Endothelial cell (in vitro differentiated cells): ENCODE measurements at places on chromosomes 2 and 18.

DNA sequence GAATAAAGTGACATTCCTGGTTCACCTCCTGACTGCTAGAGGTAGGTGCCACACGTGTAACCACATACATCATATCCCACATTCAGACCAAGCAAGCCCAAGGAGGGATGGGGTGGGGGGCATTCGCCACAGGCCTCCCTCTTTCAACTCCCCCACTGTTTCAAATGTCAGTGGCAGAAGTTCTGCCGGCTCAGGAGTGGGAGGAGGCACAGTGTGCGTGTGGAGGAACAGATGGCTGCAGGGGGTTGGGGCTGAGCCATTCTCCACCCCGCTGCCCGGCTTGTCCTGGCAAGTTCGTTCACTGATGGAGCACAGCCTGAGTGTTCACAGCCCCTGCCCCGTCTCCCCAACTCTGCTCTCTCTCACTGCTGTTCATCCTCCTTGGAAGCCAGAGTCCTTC is 75.4 kb upstream of the TANC1 start:
- DNase-seq = no peak

- DNase-seq = no peak
Measured at GRCh38 chr2:61670591-61671501, 132.7 kb upstream of the XPO1 start.

- no peak for DNase-seq
Measured at GRCh38 chr2:238614376-238614775, 187.6 kb downstream of the ASB1 start.

DNA sequence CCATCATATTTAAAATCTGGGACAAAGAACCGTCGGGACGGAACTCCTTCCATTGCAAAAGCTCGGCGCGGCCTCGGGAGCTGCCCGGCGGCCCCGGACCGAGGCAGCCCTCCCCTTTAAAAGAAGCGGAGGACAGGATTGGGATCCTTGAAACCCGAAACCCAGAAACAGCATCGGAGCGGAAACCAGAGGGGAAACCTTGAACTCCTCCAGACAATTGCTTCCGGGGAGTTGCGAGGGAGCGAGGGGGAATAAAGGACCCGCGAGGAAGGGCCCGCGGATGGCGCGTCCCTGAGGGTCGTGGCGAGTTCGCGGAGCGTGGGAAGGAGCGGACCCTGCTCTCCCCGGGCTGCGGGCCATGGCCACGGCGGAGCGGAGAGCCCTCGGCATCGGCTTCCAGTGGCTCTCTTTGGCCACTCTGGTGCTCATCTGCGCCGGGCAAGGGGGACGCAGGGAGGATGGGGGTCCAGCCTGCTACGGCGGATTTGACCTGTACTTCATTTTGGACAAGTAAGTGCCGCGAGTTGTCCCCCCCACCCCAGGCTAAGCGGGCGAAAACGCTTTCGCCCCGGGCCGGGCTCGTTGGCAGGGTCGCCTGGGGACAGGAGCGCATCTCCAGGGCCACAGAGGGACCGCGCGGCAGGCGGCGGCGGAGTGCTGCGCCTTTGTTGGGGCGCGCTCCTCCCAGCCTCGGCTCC is at the start of gene ANTXR1:
ANTXR1 (plus strand) TSS at position 38 of the 698 bp plus-strand sequence; CDS start at position 359, 321 bp downstream.
- peak; percentile 36 for DNase-seq

GRCh38 chr2:10647441-10647840 is 42.3 kb downstream of the NOL10 start:
- no peak for DNase-seq

DNA sequence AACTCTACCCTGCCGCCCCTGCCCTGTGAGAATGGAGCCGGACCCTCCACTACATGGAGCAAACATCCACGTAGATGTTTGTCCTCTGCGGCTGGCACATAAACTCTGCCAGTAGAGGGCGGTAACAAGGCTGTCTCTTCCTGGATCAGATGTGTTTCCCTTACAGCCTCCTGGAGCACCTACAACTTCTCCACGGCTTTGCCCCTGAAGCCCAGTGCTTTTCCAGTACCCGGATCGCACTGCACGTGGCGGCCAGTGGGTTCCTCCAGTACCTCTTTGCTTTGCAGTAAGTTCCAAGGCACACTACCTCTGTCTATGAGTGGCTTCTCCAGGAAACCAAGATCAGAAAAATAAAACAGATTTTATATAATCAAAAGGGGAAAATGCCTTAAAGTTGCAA is 651.3 kb downstream of the DCDC2C start:
- DNase-seq = peak; percentile 39

GRCh38 chr2:220120041-220120440 is 492.6 kb downstream of the SLC4A3 start:
- DNase-seq = no peak

DNA sequence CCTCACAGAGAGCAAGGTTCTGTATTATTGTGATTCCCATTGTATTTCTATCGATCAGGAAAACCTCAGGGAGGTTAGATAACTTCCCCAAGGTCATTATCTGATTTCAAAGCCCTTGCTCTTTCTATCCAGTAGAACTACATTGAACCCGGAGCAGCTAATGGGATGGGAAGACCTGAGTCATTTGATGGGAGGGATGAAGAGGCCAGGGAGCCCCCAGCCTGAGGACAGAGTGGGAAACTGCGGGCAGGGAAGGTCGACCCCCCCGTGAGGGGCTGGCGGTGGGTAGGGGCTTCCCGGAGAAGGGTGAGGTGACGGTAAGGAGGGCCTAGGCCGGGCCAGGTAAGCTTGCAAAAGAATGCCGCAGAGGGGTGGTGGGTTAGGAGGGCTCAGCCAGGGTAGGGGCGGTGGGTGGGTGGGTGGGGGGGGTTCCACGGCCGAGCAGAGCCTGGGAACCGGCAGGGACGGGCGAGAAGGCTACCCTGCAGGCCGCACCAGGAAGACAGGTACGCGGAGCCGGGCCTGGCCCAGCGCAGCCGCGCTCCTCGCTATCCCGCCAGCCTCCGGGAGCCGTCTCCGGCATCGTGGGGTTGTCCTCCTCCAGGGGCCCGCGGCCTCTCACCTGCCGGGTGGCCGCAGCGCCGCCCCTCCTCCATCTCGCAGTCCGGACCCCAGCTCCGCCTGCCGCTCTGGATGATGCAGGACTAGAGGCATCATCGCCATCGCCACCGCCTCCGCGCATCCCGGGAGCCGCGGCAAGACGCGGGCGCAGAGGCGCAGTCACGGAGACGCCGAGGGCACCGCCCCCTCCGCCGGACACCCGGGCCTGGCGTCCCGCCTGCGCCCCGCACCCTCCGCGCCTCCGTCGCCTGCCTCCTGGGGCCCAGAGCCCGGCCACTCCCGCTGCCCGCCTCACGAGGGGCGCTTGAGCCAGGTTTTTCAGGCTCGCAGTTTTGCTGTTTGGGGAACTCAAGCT is at the start of gene GPR75:
GPR75 (minus strand) TSS at position 762 of the 976 bp plus-strand sequence. CDS start 5,211 bp downstream, outside the sequence.
- DNase-seq = peak; percentile 28

DNA sequence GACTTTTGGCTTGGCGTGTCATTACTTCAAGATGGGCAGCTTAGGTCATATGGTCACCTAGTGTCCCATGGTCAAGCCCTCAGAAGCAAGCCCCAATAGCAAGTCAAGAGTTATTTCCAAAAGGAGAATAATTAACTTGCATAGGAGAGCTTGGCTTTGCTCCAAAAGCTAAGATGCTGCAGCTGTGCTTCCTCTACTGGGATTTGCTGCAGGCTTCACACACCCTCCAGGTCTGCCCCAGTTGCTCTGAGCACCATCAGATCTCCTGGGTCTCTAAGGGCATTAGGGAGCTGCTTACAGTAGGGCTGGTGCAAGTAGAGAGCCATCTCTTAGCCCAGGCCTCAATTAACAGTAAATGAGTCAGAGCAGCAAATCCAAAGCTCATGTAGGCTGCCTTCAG is 46.6 kb downstream of the THUMPD2 start:
- no peak for DNase-seq
